Epithelial cell of proximal tubule (primary cell): ENCODE measurements at places on chromosomes 4 and X. TPM values are rescaled to one million over a fixed set of nuclear protein-coding genes. Genes with fewer than 3 reads are reported as not detected.
A peak's percentile ranks its signal among the peaks of the same experiment; 100 is the strongest.

PRDM8 gene
- total RNA-seq, result 0.51 and 3.7 TPM in 2 replicates

DNA sequence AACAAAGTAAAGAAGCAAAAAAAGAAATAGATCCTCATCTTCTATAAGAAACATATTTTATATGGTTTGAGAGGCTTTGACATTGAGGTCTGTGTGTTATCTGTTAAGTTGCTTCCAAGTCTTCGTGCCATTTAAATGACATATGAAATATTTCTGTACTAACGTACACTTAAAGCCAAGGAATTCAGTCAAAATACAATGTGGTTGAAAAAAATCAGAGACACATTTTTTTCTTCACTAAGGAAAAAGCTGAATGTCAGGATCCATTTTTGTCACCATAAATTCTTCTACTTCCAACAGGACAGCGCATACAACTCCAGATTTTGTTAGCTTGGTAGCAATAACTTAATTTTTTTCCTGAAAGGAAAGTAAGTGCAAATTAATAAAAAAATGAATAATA, 168.5 kb downstream of the FAT4 start:
- DNase-seq, result no peak

RHOXF2B gene
- total RNA-seq, result not detected in 2 replicates

GRCh38 chrX:34546366-34546765, 110.7 kb downstream of the TMEM47 start:
- no peak for DNase-seq

GRCh38 chrX:44973420-44973932, 100.5 kb downstream of the KDM6A start:
- DNase-seq, result no peak

DNA sequence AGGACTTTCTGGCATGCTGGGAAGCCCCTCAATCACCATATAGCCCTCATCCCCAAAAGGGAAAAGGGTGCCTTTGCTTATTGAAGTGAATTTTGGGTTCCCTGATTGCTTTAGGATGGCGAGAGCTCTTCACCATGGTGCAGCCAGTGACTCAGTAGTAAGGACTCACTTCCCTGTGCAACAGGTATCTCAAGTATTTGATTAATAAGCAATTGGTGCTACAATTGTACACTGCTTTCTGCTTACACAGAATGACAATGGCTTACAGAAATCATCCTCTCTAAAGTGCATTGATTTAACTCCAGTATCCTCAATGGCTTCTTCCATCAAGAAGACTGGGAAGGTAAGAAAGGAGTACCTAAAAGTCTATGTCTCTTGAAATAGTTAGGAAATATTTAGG, 143.7 kb upstream of the SMIM10 start:
- no peak for DNase-seq

ZMAT1 gene
- 0.72 and 2.7 TPM in 2 replicates for total RNA-seq

SPRY1 gene
- total RNA-seq, result 6.4 and 14.8 TPM in 2 replicates

DNA sequence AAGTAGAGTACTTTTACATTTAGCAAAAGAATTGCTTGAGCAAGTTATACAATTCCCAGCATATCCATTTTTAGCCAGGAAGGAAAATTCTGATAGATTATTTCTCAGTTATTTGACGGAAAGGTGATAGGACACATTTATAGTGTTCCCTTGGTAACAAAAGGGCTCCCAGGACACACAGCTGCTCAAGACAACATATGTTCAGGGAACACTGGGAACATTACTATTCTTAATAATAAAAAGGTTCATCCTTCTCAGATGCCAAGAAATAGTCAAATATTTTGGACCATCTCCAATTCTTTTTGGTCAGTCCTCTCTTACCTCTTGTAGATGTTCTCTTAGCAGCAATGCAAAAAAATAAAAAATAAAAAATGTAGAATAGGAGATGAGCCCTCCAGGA, 66.8 kb upstream of the SMAD1 start:
- no peak for DNase-seq

GRCh38 chr4:155025762-155026457, 182.5 kb upstream of the NPY2R start:
- no peak for DNase-seq

GRCh38 chr4:93199492-93199891, 629.1 kb upstream of the ATOH1 start:
- DNase-seq, result peak; percentile 9

GRCh38 chr4:37770016-37770415, 56.5 kb upstream of the PGM2 start:
- DNase-seq, result no peak

CCKAR gene
- total RNA-seq, result not detected in 2 replicates

- DNase-seq, result no peak
Measured at GRCh38 chr4:14783011-14783877, 219.0 kb upstream of the CPEB2 start.

- peak; percentile 9 for DNase-seq
Measured at GRCh38 chrX:45070116-45071007, 130.3 kb downstream of the DIPK2B start.

HMX1 gene
- not detected in 2 replicates for total RNA-seq

DNA sequence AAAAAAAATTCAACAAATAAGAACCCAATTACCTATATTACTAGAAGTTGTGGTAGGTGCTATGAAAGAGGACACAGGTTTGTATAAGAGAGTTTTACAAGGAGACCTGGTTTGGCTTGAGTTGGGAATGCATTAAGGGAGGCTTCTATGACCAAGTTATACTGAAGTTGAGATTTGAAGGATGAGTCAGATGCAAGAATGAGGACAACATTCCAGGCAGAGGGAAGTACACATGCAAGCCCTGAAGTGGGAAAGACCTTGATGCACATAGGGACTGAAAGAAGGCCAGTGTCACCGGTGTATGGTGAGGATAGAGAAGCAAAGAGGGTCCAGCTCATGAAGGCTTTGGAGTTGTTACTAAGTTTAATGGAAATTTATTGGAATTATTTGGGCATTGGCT, 52.2 kb downstream of the ANK2 start:
- DNase-seq, result no peak

F11 gene
- not detected in 2 replicates for total RNA-seq

IBSP gene
- total RNA-seq, result not detected in 2 replicates

DNA sequence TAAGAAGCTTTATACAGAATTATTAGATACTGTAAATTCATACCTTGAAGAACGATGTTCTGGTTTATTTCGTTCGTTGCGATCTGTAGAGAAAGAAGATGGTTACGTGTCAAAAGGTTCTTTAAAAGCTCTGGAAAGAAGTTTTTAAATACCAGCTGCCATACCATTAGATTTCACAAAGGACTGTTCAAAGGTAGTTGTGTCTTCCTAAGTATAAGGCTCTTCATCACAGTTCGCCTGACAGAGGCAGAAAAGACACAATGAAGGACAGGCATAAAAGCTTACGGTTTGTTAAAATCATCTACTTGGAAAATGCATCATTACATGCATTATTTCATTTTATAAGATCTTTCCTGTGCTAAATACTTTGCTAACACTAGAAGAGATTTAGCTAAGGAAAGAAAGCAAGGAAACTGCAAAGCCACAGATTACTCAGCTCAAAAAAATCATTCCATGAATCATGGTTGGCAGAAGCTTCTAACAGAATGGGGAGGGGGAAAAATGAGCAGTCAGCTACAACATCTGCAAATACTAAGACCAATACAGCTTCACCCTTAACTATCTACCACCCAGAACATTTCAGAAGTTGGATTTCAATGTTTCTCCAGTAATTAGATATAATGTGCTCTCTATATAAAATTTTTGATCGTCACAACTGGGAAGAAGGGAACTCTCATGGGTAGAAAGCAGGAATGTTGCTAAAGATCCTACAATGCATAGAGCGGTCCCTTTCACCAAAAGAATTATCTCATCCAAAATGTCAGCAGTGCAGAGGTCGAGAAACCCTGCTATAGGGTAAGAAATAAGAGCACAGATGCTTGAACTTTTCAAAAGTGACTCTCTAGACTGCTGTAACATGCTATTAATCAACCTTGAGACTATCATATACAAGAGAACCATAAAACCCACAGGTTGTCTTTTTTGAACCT, 50.7 kb upstream of the PRSS48 start:
- DNase-seq, result peak; percentile 54

DNA sequence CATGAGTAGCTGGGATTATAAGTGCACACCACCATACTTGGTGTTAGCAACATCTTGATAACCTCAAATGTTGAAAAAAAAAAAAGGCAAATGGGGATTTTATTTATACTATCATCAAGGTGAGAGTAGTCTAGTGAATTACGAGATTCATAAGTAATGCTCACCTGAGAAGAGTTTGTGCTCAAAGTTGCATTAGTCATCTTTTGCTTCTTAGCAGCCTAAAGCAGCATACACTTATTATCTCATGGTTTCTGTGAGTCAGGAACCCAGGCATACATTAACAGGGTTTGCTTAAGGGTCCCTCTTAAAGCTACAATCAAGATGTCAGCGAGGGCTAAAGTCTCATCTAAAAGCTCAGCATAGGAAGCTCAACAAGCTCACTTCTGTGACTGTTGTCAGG, 8.2 kb upstream of the EXOSC9 start:
- no peak for DNase-seq

GRCh38 chrX:43643201-43643600, 12.9 kb upstream of the MAOA start:
- DNase-seq, result no peak

LIMCH1 gene
- total RNA-seq, result 8.3 and 15.5 TPM in 2 replicates

DRD5 gene
- total RNA-seq, result not detected in 2 replicates

- DNase-seq, result no peak
Measured at GRCh38 chr4:74218201-74218600, 60.3 kb downstream of the MTHFD2L start.

FGF13 gene
- 2.5 and 4.2 TPM in 2 replicates for total RNA-seq

- no peak for DNase-seq
Measured at GRCh38 chr4:38989487-38989886, 42.7 kb downstream of the TMEM156 start.

DNA sequence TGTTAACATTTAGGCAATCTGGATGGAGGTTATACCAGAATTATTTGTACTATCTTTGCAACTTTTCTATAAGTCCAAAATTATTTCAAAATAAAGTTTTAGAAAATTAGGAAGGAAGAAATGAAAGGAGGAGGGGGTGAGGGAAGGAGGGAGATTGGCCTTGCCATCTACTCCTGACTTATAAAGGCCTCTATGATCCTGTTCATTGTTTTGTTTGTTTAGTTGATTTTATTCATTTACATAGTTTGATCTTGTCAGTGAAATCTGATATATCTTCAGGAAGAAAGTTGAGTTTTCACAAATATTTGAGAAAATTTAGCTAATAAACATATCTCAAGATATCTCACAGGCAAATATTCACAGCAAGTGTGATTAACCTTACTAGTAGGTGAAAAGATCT, 189.3 kb upstream of the NOCT start:
- no peak for DNase-seq

- DNase-seq, result no peak
Measured at GRCh38 chrX:16786791-16787735, 797 bp downstream of the TXLNG start.

ADGRA3 gene
- 33.6 and 35.3 TPM in 2 replicates for total RNA-seq

GRCh38 chr4:79663141-79663540, 255.1 kb upstream of the GK2 start:
- no peak for DNase-seq

MAGED4 gene
- total RNA-seq, result 13.2 and 76.4 TPM in 2 replicates

DNA sequence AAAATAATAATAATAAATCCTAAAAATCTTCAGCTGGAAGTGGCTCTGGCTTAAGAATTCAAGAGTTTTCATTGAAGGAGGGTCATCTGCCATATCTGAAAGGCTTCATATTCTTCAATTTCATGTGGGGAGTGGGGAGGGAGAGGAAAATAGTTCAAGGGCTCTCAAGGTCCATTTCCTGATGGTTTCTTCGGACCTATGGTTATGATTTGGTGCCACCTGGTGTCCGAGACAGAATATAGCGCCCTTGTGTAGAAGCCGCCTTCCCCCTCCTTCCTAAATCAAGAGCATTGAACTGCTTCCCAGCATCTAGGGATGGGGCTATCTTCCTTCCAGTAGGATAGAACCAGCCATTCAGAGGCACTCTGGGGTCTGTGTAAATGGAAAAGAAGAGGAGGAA, 34.3 kb downstream of the NLGN3 start:
- no peak for DNase-seq

ZAR1 gene
- 0.23 TPM in 1 of 2 replicates, not detected in the other for total RNA-seq

DNA sequence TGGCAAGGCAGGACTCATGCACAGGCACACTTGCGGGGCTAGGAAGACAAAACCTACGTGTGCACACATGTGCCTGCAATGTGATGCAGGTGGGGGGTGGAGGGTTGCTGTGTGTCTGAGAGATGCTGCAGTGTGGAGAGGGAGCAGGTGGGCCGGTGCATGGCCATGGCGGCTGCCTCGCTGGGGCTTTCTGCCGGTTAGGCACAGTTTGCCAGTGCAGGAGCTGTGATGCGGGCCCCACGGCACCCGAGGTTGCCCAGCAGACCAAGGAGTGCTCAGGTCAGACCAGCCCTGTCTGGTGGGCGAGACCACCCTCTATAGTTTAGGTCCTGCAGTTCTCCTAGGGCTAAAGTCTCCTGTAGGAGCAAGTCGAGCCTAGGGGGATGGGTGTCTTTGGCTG, 4.4 kb upstream of the AFM start:
- DNase-seq, result no peak

GRCh38 chrX:47080215-47080914, 2.1 kb downstream of the RGN start:
- DNase-seq, result no peak

CYLC1 gene
- total RNA-seq, result not detected in 2 replicates

BANK1 gene
- total RNA-seq, result 0.51 and 1.4 TPM in 2 replicates

DNA sequence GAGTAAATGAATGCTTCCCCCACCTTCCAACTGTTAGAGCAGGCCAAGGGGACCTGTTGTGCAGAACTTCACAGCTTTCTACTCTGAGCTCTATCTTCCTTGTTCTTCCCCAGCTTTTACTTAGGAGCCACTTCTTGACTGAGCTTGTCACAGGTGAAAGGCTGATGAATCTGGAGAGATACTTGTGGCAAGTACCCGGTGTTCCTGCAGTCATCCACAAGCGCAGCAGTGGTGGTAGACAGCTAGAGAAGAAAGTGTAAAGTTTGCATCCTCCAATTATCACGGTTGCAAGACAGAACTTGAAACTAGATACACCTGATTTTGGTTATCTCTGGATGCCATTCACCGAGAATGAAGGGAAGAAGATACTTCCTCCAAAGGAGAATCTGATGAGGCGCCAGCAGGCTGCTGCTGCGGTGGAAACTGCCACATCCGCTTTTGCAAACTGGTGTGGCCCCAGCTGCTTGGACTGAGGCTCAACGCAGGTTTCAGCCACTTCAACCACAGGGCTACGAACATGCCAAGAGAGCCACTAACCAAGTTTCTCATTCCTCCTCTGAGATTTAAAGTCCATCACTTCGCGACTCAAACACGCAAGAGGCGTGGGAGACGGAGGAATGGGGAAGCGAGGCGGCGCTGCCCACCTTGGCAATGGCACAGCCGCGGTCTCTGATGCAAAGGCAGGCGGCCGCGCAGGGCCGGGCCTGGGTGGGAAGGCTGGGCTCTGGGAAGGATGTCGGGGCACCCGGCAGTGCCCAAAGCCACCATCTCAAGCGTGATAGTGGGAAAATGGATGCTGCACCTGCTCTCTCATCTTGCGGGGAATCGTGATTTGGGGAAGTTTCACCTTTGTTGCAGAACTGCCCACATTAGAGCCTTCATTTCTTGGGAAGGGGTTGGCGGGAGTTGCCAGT, 1.3 kb upstream of the FHIP1A start:
- DNase-seq, result no peak
